Tongue (tissue), 3 donors: ENCODE measurements at places on chromosomes 6 and 20. TPM values are rescaled to one million over a fixed set of nuclear protein-coding genes. Genes with fewer than 3 reads are reported as not detected.

The HLA-DQB1 gene
- not detected for total RNA-seq

The PIM1 gene
- 34.1 TPM for total RNA-seq

The HLA-A gene
- 134 TPM for total RNA-seq

The ARFGEF2 gene
- total RNA-seq, result 83.8 TPM

The PMEPA1 gene
- 12.1 TPM for total RNA-seq

The SMPDL3A gene
- 11.3 TPM for total RNA-seq

The SAMD3 gene
- 4.8 TPM for total RNA-seq

The EFCAB8 gene
- total RNA-seq, result 2.3 TPM

The HINT3 gene
- 55.6 TPM for total RNA-seq

The EYA2 gene
- total RNA-seq, result 1.3 TPM

The FRK gene
- total RNA-seq, result 2.7 TPM

The C20orf141 gene
- not detected for total RNA-seq

The CNR1 gene
- total RNA-seq, result 0.51 TPM

The SSTR4 gene
- total RNA-seq, result not detected

The UBD gene
- total RNA-seq, result not detected

The LKAAEAR1 gene
- total RNA-seq, result not detected

The ADAM33 gene
- total RNA-seq, result 52.6 TPM

The METTL24 gene
- 3.5 TPM for total RNA-seq

The NOP56 gene
- 67.7 TPM for total RNA-seq

The LY6G6C gene
- 1.1 TPM for total RNA-seq

The BIRC7 gene
- total RNA-seq, result 0.31 TPM

The B3GALT4 gene
- 4.6 TPM for total RNA-seq

The KCNK15 gene
- 0.41 TPM for total RNA-seq

The ZC3H12D gene
- total RNA-seq, result 0.72 TPM

The PI16 gene
- total RNA-seq, result 25.3 TPM

The RIPPLY2 gene
- not detected for total RNA-seq

The PEX6 gene
- 23.1 TPM for total RNA-seq

The MCM9 gene
- 20.7 TPM for total RNA-seq

The PAK1IP1 gene
- 13.1 TPM for total RNA-seq

The C6orf141 gene
- total RNA-seq, result 2.3 TPM

The DEFB118 gene
- total RNA-seq, result not detected

The IMPG1 gene
- total RNA-seq, result not detected

The PKIB gene
- 7.1 TPM for total RNA-seq

The FAM217A gene
- total RNA-seq, result not detected

The HLA-DQB2 gene
- not detected for total RNA-seq

The DNAH8 gene
- 3.0 TPM for total RNA-seq

The SMLR1 gene
- not detected for total RNA-seq

The PROKR2 gene
- not detected for total RNA-seq

The CGA gene
- 1.9 TPM for total RNA-seq

The C20orf202 gene
- total RNA-seq, result not detected

The NKX2-2 gene
- total RNA-seq, result 0.21 TPM

The CDH4 gene
- total RNA-seq, result 1.1 TPM

The HEY2 gene
- total RNA-seq, result 2.4 TPM

The FILIP1 gene
- 71.9 TPM for total RNA-seq

The EMILIN3 gene
- 68.9 TPM for total RNA-seq

The GNRH2 gene
- not detected for total RNA-seq

The RNF146 gene
- 64.4 TPM for total RNA-seq

The TXLNB gene
- 188 TPM for total RNA-seq
